ENCODE measurements at places on chromosomes 12 and 14.

DNA sequence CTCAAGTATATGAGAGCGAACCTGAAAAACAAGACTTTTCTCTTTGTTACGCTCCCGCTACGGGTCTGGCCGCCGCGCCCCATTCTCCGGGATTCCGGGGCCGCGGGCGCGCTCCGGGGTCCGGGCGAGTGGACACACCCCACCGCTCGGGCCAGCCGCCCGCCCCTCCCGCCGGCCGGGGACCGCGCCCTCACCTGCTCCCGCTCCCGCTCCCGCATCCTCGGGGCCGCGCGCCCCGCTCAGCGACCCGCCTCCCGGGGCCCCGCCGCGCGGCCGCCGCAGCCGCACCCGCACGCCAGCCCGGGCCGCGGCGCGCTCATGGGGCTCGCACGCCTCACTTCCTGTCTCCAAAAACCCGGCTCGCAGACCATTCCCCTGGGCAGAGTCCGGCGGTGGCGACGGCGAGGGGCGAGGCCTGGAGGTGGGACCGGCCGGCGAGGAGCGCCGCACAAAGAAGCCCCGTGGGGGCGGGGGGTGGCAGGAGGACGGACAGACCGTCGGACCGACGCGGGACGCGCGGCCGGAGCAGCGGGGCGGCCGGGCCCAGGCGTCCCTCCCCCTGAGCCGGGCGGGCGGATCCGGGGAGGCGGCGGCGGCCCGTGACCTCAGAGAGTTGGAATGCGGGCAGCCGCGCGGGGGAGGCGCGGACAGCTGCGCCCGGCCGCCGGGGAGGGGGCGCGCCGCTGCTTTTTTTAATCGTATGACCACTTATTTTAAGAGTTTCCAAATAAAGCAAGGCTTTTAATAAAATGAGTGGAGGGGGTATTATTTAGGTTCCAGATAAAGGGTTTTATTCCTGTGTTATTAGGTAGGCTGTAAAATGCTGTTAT, at the start of gene PTPN21:
PTPN21 (minus strand) TSS at position 551 of the 830 bp plus-strand sequence. CDS start 4,590 bp downstream, outside the sequence.
- DNase-seq: no peak

- DNase-seq: no peak
These were observed 15.6 kb downstream of the MVK start for GRCh38 chr12:109589240-109589590.

- no peak for DNase-seq
These were observed 147.6 kb downstream of the RIMBP2 start for GRCh38 chr12:130568501-130568900.

DNA sequence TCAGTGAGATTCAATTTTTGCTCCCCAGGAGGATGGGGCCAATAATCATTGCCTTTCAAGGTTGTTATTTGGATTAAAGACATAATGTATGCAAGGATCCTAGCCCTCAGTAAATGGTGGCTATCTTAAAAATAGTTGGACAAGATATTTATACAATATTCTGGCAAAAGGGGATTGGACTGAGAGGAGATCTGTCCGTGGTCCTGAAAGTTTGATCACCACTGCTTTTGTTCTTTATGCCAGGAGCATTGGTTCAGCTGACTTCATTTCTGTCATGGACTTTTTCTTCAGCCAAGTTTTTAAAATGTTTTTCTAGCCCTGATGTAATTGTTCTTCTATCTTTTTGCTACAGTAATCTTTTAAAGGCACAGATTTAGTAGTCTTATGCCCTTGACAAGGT, 70.2 kb upstream of the TCL1A start:
- DNase-seq: no peak

- DNase-seq: no peak
These were observed 84.0 kb downstream of the PELI2 start for GRCh38 chr14:56202256-56202655.

DNA sequence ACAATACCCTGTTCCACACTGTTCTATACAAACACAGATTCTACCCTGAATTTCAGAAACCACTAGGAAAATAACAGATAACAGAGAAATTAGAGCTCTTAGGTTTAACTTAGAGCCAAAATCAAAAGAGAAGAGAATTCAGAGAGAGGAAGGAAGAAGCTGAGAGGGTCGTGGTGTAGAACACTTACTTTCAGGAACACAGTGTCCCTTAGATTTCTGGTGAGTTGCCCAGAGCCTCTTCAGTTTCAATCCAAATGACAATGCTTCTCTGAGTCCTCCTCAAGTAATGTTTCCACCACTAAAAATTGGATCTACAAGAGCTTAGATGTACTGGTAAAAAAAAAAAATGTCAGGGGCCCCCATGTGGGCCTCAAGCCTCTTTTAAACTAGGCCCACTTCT, 2.6 kb downstream of the YAF2 start:
- DNase-seq: no peak

- no peak for DNase-seq
These were observed 8.6 kb downstream of the CACNA1C start for GRCh38 chr12:2061402-2061801.

- DNase-seq: no peak
These were observed 109.1 kb downstream of the NEDD1 start for GRCh38 chr12:97016163-97016562.

- DNase-seq: no peak
These were observed 68.8 kb upstream of the AMN start for GRCh38 chr14:102853648-102854047.

DNA sequence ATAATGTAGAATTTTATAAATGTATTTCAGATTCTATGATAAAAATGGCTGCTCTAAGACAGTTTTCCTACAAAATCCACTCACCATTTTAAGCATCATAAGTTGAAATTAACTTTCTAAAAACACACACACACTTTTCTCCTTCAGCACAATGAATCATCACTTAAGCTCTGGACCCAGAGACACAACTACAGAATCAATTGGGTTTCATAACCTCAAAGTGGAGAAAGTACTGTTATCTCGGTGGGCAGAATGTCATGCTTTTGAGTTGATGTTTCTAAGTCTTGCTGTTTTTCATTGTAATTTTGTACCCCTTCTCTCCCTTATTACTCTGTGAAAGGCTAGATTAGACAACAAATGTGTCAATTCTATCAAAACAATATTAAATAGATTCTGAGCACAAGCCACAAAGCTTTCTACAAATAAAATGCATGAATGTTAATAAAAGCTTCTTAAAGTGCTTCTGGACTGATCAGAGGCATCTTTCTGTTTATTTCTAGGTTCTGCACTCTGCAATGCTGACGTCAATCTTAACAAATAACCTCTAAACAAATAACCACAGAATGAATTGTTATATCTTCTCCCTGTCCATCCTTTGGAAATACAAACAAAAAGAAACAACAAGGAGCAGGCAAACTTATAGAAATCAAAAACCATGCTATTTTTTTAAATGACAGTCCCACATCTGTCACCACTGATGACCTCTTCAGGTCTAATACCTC, 8.2 kb downstream of the IPO8 start:
- DNase-seq: no peak

DNA sequence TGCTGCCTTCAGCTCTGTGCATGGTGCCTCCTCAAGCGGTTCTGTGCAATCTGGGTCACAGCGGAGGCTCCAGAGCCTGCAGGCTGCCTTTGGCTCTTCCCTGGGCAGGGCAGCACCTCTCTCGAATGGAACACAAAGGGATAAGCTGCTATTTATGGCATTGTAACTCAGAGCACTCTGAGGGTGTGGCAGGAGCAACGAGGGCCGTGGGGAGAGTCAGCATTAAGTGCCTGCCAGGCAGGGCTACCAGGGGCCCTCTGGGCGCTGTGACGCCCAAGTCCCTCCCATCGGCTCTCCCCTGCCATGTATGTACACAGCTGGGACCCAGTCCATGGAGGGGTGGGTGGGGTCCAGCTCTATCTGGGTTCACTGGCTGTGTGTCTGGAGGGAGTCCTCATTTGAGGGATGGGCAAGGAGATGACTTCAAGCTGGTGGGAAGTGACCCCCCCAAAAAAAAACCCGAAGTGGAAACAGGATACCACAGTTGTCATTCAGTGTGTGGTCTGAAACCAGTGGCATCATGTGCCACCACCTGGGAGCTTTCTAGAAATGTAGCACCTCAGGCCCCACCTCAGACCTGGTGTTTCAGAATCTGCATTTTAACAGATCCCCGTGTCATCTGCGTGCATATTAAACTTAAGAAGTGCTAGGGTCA, 44.0 kb upstream of the OAS1 start:
- no peak for DNase-seq

GRCh38 chr12:116040402-116040801, 237.1 kb downstream of the MED13L start:
- DNase-seq: no peak

- DNase-seq: no peak
These were observed 57.5 kb downstream of the CALM1 start for GRCh38 chr14:90454041-90455000.

- DNase-seq: peak; percentile 5
These were observed 677 bp downstream of the ATP2A2 start for GRCh38 chr12:110281549-110282299.

GRCh38 chr14:93430315-93431035, at the start of gene UNC79:
UNC79 (plus strand) TSS chr14:93430939; CDS start chr14:93431030, 91 bp downstream.
- DNase-seq: no peak

DNA sequence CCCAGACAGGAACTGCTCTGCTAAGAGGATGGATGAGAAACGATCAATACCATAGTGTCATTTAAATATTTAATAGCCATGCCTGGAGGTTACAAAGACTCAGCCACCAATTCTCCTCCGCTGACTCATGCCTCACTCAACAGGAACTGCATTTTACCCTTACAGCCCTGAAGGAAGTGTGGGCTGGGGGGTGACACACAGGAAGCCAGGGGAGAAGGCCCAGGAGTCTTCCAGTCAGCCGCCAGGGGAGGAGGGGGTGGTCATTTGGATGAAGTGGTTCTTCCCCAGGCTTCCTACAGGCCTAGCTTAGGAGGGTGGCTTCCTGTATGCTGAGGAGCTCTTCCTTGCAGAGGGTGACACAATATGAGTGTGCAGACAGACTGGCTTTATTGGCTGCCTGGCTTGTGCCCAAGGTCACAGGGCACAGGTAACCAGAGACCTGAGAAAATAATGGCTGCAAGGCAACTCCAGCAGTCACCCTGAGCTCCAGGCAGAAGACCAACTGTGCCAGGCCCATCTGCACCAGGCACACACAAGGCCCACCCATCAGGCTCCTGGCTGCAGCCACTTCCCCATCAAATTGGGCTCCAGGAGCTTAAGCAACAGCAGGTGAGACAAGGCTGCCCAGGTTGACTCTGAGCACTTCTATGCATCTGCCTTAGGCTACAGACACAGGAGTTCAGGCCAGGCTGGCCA, 30.6 kb upstream of the RPLP0 start:
- DNase-seq: peak; percentile 37

GRCh38 chr14:75649337-75649736, 11.3 kb downstream of the ERG28 start:
- DNase-seq: no peak

DNA sequence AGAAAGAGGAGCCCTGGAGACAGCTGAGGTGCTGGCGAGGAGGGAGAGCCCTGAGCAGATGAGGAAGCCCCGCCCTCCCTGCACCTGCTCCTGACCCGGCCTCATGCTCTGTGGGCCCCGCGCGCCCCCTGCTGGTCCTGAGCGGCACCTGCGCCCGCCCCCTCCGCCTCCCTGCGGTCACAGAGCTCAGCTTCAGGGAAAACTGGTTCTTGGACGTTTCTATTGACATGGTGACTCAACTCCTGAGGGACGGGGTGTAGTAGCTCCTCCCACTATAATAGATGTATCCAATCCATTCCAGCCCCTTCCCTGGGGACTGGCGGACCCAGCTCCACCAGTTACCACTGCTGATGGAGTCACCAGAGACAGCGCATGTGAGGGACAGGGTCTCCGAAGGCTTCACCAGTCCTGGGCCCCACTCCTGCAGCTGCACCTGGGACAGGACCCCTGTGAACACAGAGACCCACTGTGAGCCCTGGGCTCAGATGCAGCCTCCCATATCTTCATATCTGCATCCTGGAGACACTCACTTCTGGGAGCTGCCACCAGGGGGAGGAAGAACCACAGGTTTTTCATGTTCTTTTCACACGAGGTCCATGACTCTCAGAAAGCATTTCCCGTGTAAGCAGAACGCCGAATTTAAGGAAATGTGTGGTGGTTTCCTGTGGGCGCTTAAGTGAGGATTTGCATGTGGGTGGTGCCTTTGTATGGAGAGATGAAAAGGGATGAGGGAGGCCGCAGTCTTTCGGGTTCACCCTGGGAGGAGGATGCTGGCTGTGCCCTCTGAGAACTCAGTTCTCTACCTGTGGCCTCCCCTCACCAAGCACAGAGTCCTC, 1346.4 kb downstream of the TMEM121 start:
- DNase-seq: peak; percentile 43

GRCh38 chr12:127162902-127163301, 1104.1 kb upstream of the TMEM132C start:
- no peak for DNase-seq

- no peak for DNase-seq
These were observed 11.5 kb downstream of the GPR33 start for GRCh38 chr14:31476131-31476866.

GRCh38 chr14:99282261-99283050, 10.5 kb upstream of the BCL11B start:
- DNase-seq: no peak

DNA sequence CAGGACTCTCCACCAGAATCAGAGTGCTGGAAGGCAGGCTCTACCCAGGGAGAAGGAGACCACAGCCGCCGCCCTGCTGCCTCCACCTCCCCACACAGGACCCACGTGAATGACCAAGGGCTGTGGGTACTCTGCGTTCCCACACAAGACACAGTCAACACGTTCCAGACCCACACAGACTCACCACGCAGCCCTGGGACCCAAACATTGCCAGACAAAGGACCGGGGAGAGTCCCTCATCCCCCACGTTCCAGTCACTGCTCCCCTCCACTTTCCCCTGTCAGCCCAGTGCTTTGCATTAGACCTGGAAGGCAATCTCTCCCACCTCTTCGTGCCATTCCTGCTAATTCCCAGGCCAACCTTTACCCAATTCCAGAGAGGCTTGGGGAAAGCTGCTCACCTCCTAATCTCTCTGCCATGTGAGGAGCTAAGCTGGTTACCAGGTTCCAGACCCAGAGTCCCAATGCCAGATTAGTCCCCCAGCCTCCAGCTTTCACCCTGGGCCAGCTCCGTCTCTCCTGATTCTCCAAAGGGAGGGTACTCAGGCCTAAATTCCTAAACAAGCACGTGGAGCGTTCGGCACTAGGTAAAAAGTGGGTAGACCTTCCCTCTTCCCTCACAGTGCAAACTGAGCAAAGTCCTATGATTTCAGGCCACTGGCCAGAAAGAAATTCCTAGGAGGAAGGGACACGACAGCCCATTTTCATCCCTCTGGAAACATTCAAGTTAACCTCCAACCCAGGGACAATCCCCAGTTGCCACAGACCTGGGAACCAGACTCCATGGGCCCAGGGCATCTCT, 4.9 kb downstream of the SLC6A13 start:
- DNase-seq: no peak

DNA sequence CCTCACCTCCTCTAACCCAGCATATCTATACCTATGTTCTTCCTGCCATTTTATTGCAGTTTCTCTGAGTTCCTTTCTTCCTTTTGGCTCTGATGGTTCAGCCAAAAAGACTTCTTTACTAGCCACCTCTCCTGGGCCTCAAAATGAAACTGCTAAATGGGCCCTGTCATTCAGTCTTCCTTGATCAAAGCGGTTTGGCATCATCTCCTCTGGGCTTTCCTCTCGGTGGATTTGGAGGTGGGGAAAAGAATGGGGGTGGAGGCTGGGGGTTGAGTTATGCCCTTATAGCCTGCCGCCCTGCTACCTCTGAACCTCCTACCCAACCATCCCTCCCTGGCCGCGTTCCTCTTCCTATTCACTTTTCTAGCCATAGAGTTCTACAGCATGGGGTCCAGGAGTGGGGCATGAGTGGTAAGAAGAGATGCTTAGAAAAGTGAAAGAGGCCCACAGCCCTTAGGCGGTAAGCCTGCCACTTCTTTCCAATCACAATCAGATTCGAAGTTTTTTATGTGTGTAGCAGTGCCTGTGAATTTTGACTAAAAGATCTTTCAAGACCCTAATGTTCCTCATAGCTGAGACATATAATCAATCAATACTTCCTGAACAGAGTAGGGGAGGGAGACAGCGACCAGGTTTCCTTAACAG, 2.5 kb downstream of the AJUBA start:
- no peak for DNase-seq

Measured in stimulated activated CD4-positive, alpha-beta T cell treated with anti-CD3 and anti-CD28 coated beads, TNF-alpha, amount 100 ng/mL, for 1 hour (primary cell).